NAMALWA (cell line): ENCODE measurements at places on chromosomes 2 and 18.

DNA sequence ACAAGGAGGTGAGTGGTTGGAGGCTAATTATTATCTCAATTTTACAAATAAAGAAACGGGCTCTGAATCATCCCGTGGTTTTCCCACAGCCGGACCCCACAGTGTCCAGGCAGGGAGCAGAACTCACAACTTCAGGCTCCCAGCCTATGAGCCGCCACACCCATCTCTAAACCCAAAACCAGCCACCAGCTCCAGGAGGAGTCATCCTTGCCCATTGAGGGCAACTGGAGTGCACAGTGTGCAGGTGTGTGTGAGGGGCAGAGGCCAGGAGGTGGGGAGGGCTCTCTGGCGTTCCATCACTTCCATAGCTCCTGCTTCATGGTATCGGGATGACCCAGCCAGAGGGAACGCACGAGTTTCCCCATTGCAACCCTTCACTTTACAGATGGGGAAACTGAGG is 144.5 kb downstream of the CYP26B1 start:
- DNase-seq, result no peak

- no peak for DNase-seq
These were observed 56.8 kb upstream of the KIDINS220 start for GRCh38 chr2:8893978-8894820.

DNA sequence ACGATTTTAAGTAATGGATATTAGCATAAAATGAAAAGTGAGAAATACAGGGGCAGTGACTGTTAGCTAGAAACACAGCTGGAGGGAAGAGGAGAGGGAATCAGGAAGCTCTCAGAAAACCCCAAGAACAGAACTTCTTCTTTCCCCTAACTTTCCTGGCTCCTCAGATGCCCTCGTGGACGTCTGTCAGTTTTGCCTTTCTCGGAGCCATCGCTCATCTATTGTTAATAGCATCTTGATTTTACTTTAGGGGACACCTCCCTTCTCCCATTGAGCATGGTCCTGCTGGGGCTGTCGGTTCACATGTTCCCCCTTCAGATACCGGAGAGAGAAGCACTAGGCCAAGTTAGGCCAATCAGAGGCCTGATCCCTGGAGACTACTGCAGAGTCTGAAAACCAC is 2.3 kb upstream of the PLEK start:
- no peak for DNase-seq

DNA sequence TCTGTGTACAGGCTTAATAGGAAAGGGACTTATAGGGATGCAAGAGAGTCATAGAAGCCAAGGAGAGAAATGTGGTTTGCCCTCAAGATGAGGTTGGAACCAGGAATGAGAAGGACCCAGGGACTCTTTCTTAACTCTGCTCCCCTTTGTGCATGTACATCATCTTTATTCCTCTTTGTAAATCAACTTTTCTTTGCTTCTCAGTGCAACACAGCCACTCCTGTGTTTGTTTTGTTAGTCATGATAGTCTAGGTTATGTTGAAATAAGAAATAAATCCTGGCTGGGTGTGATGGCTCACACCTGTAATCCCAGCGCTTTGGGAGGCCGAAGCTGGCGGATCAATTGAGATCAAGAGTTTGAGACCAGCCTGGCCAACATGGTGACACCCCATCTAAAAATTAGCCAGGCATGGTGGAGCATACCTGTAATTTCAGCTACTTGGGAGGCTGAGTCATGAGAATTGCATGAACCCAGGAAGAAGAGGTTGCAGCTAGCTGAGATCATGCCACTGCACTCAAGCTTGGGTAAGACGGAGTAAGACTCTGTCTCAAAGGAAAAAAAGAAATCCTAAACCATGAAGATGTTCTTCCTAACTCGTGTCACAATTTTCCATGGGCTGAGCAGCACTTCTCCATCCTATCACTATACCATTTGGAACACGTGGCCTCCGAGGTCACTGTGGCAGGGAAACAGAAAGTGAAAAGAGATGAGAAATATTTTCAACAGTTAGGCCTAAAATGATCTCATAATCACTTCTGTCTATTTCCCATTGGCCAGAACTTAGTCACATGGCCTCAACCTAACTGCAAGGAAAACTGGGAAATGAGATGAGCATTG is 73.0 kb upstream of the TMEM17 start:
- DNase-seq, result no peak

DNA sequence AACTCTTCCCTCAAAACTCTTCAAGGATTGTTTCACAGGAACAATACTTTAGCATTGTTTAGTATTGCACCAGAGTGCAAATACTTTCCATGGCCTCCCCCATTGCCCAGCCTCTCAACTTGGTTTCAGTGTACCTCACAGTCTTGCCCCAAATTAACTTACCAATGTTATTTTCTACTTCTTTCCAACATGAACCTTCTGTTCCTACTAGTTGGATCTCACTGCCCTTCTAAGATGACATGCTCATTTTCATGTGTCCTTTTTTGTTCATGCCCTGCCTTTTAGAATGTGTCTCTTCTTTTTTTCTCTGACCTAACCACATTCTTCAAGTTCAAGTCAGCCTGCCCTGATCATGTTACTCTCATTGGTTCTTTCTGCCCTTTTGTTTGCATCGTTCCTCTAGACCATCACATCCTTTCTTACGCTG is 4.1 kb downstream of the SPATS2L start:
- no peak for DNase-seq

DNA sequence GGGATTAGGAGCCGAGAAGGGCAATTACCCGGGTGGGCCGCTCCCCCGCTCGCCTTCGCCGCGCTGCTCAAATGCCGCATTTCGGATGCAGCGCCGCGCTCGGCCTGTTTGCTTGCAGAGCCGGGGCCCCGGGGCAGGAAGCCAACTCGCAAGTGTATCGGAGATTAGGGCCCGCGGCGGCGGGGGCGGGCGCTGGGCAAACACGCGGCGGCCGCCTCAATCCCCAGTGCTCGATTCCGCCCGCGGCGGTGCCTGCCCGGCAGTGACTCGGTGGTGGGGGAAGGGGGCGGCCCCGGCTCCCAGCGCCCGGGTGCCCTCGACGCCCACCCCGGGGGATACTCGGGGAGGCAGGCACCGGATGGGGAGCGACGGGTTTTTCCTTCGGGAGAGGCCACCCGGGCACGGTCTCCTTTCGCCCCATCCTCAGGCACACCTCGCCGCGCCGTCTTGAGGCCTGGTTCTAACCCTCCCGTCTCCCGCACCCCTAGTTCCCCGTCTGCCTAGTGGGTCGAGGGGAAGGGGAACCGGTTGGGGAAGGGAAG is 26.6 kb upstream of the NOTO start:
- DNase-seq, result peak; percentile 60

DNA sequence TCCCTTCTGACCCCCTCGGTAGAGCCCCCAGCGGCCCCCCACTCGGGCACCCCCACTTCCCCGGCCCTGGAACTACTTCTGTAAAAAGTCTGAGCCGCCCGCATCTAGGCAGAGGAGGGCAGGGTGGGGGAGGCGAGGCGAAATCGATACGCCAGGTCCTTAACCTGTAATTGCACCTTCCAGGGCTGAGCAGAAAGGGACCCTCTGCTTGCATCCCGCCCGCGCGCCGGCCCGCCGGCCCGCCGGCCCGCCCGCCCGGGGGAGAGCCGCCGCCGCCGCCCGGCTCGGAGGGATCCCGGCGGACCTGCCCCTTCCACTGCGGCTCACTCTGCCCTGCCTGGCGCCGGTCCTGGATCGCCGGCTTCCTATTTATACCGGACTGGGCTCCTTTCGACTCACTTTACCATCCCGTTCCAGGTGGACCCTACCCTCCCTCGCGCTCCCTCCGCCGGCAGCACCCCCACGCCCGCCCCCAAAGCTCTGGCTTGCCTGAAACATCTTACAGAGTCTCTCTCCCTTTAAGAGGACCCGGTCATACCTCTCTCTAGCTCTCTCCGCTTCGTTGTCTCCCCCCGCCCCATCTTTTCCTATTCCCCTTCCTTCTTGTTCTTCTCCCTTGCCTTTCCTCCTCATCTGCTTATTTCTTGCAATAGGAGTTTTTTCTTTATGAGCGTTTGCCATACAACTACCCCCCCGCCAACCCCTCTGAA is 797 bp downstream of the KLHL14 start:
- DNase-seq, result peak; percentile 43

DNA sequence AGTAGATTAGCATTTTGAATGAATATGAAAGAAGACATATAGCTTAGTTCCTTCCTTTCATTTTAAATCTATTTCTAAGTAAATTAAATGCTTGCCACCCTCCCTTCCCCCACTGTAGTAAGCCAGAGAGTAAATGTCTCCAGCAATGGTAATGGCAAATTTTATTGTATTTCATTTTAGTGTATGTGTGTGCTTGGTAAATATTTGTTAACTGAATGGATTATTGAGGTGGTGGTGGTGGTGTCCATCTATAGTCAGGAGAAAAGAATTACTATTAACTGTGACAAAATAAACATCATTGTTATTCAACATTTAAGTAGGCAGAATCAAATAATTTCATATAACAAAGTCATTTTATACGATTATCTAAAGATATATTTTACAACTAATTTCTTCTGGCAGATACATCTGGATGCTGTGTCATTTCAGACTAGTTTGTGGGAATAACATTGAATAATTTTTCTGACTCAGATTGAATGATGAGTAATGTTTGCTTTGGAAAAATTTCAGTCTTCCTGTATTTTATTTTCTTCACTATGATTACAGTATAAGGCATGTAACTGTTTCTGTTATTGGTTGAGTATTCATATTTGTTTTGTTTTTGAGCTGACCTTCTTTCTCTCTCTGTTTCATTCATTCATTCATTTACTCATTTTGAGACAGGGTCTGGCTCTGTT is 18.3 kb downstream of the ASXL3 start:
- no peak for DNase-seq

DNA sequence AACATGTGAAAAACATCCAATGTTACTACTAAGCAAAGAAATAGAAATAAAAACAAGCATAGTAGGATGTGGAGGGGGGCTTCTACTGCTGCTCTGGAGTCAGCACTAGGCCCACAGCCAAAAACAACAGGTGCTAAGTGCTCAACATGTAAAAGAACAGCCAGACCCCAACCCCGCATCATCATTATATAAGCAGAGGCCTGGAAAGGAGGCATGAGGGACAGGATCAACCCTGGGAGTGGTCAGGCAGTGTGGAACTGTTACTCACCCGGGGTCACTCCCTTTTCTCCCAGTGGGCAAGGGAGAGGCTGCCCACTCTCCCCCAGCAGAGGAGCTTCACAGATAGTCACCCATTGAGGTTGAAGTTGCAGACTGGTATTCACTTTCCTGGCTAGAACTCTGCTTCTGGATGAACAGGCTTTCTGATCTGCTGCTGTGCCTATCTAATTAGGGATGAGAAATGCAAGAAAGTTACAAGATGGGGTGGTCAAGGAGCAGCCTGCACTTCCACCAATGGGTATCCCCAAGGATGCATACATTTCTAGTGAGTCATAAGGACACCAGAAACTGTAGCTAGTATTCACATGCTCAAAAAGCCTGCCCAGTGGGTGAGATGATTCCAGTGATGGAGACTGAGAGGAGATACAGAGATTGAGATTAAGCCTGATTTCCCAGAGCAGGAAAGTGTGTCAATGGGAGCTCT is 480.1 kb upstream of the TCF4 start:
- DNase-seq, result no peak

GRCh38 chr2:174666845-174667244 is 69.2 kb upstream of the WIPF1 start:
- no peak for DNase-seq

GRCh38 chr2:144452989-144453336 is 67.0 kb downstream of the ZEB2 start:
- DNase-seq, result no peak

DNA sequence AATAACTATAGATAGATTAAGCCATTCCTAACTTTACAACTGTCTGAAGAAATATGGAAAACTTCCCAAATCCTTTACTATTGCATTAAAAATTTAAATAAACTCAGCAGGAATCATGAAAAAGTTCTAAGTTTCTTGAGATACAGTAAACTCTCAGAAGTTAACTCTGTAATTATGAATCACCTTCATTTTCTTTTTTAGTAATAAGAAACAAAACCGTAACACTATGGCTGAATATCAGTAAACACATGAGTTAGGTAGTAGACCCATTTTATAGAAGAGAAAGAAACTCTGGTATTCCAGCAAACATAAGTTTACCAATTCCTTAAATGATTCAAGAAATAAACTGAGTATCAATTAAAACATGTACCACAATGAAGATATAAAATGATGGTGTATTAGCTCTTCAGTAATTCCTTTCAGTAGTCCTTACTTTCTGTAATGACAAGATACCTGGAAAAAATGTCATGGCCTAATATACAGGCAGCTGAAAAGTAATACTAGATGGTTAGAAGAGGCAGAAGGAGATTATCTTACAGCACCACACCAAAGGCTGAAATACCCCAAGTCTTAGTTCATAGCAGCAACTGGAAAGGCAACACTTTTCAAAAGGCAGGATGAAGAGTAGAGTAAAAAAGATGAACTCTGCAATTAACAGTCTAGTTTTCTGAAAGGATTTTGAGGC is 11.5 kb downstream of the TRIP12 start:
- DNase-seq, result no peak

DNA sequence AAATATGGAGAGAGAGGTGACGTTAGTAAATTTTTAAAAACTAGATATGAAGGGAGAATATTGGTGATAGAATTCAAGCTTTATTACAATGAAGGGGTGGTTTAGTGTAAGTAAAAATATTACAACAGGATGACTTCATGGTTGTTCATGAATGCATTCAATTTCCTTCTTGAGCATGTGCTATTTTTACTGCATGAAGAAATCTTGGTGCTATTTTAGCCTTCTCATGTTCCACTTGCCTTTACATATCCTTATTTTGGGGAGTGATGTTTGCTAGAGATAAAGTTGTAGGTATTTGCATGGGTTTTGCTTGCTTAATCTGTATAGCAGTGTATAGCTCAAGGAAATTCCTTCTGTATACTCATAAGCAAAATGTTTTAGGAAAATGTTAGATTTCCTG is 195.0 kb upstream of the MMADHC start:
- DNase-seq, result no peak

DNA sequence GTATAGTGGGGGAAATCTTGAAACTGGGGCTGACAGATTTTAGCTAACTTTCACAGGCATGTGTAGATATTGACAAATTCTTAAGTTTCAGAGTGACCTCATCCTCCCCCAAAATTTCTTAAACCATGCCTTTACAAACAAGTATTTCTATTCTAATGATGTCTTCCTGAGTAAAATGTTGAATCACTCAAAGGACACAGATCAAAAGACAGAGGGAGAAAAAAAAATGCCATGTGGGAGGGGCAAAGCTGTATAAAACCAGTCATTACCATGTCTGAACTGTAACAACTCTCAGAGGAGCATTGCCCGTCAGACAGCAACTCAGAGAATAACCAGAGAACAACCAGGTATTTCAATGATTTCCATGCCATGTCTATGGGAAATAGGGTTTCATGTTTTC is at the start of gene SERPINB2:
Gene SERPINB2, plus strand, starts transcription at position 282 of the 400 bp plus-strand sequence. CDS start 3,740 bp downstream, outside the sequence.
- no peak for DNase-seq
